ENCODE measurements at places on chromosomes 1 and 21.

GRCh38 chr21:43211760-43212115 lies 42.9 kb downstream of the CRYAA start:
- no peak for DNase-seq

DNA sequence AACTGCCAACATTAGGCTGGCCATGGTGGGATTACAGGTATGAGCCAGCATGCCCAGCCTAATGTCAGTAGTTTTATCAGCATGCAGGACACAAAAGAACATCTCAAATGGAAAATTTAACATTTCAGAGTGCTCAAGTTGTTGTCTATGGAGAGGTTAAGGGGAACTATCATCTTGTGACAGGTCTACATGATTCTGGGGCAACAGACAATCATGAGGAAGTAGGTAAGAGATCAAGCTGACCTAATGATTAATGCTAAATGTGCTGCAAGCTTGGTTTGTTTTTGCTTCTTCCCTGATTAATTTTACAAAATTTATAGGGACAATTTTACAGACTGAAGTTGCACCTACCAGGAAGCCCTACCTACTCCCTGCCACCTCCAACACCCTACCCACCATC lies 36.6 kb downstream of the FMO4 start:
- no peak for DNase-seq

GRCh38 chr1:16236511-16237342 lies at the start of gene CPLANE2:
Gene CPLANE2 (minus strand): TSS chr1:16237183. CDS start chr1:16236742, 441 bp downstream.
- DNase-seq: peak; percentile 93

DNA sequence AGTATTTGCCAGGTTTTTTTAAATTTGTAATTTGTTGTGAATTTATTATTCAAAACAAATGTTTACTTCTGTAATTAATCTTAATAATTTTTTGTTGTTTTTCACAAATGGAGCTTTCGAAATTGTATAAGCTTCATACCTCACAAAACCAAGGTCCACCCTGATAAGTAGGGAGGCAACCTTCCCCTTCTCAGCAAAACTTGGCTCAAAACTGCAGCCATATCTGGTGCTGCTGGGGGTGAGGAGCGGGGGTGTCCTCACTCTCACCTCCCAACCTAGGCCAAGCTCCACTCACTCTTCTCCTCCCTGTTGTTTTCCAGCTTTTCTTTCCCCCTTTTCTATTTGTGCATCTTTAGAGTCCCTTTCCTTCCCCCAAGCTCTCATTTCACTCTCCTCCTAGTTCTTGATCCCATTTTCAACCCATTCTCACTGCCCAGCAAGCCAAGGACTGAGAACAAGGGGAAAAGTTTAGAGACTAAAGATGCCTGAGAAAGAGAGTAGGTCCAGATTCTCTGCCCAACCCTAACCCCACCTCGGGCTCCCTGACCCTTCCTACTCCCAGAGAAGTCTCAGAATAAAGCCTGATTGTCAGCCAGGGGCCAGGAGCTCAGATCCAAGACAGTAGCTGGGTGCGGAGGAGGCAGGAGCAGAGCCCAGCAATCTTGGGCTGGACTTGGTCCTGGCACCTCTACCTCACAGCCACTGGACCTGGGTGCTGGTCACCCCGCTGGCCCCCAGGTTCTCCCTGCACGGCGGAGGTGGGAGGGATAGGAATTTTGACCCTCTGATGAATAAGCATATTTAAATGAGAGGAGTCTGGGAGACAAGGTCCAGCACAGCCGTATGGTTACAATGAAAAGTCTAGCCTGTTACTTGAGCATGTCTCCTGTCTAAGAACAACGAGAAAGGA lies 8.3 kb upstream of the CFAP45 start:
- DNase-seq: no peak

DNA sequence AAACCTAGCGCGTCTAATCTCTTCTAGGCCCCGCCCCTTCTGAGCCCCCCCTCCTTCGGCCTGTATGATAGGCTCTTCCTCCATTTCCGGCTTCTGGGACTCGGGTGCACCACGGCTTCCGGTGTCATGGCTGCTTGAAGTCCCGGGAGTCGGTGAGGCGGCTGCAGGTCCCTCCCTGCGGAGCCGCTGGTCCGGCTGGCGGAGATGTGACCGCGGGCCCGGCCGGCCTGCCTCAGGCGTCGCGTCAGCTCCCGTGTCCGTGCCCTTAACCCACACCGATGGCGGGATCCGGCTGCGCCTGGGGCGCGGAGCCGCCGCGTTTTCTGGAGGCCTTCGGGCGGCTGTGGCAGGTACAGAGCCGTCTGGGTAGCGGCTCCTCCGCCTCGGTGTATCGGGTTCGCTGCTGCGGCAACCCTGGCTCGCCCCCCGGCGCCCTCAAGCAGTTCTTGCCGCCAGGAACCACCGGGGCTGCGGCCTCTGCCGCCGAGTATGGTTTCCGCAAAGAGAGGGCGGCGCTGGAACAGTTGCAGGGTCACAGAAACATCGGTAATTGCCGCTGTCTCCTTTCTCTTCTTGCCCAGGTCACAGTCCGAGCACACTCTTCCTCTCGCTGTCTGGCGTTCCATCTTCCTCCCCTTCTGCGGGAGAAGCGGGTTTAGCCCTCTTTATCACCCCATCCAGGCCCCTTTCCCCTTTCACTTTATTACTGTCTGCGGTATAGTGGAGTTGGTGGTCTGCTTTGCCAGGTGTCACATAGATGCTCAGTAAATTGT lies at the start of gene UHMK1:
UHMK1 (plus strand) TSS at position 96 of the 773 bp plus-strand sequence; CDS start at position 279, 183 bp downstream.
- DNase-seq: peak; percentile 87

DNA sequence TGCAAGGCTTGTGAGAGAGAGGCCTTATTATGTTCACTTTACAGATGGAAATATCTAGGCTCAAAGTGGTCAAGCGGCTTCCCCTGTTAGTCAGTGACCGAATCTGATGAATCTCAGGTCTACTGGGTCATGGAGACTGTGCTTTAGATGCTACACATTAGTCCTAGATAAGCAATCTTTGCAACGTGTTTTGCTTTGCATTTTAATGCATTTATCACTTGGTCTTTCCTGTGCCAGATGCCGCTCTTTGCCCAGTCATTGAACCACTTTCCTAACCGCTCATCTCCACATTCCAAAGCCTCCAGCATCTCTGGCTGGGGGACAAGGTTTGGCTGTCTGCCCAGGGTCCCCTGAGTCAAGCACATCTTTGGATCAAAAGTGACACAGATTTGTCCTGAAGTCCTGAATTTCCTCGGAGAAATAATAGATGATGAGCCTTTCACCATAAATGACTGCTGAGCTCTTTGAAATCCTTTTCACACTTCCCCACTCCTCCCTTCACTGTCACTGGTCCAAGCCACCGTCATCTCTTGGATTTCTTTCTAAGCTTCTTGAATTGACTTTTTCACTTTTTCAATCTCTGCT lies 96.0 kb upstream of the USP24 start:
- no peak for DNase-seq

- DNase-seq: no peak
Observed at GRCh38 chr1:223225481-223225880, 82.4 kb upstream of the TLR5 start.

- DNase-seq: no peak
Observed at GRCh38 chr1:84859866-84860265, 33.1 kb downstream of the LPAR3 start.

DNA sequence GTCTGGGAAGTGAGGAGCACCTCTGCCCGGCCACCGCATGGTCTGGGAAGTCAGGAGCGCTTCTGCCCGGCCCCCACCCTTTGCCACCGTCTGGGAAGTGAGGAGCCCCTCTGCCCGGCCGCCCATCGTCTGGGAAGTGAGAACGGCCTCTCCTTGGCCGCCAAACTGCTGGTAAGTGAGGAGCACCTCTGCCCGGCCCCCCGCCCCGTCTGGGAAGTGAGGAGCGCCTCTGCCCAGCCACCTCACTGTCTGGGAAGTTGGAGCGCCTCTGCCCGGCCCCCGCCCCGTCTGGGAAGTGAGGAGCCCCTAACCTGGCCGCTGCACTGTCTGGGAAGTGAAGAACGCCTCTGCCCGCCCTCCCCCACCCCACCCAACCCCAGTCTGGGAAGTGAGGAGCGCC lies 22.6 kb downstream of the KCNH1 start:
- no peak for DNase-seq

DNA sequence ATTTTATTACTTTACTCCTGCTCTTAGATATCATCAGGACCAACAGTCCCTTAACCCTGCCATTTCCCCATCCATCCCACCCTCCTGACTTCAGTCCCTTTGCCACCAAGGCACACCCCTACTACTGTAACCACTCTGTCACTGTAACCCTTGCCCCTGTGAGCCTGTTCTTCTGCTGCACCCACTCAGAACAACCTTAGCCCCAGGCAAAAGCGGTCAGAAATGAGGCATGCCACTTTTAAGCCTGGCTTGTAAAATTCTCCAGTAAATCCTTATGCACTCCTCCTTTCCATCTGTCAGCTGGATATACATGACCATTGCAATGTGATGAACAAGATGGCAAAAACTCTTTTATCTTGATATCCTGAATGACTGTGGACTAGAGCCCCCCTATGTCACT lies 555.0 kb upstream of the PLXNA2 start:
- DNase-seq: no peak

GRCh38 chr1:151165738-151166504 lies at the start of the genes LYSMD1 and SCNM1:
Gene LYSMD1 (minus strand): TSS chr1:151165902. CDS start chr1:151165258, 644 bp downstream.
Gene SCNM1 (plus strand): TSS chr1:151166144. CDS start chr1:151166153, 9 bp downstream.
- DNase-seq: peak; percentile 97

- DNase-seq: no peak
Observed at GRCh38 chr1:47579809-47580208, 142.0 kb downstream of the FOXD2 start.

DNA sequence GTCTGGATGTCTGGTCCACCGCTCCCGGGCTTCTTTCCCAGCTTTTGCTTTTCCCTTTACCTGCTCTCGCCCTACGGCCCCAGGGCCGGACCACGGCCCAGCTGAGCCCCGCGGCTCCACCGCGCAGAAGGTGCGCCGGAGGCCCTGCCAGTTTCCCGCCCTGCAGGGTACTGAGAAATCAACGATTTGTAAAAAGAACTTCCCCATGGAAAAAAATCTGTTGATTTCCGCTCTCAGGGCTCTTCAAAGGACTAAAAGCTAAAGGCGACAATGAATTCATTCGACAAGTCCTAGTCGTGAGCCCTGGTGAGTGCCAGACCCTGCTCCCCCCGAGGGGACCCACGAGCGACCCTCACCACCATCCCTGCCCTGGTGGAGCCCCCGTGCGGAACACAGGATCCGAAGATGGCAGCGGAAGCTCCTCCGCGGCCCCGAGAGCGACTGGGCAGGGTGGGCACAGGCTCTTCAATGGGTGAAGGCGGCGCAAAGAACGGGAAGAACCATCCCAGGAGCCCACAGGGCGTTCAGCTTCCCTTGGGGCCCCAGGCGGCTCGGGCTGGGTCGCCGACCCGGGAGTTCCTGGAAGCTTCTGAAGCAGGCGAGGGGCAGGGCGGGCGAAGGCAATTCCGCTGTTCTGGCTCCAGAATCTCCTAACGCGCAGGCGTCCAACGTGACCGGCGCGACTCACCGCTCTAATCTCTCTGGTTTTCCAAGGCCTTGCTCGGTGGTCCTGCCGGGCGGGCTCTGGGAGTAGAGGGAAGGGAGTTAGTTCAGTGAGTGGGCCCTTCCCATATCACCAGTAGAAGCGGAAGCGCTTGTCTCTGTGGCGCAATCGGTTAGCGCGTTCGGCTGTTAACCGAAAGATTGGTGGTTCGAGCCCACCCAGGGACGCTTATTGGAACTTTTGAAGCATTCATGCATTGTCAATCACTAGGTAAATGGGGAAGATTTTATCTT lies 6.6 kb upstream of the RNU1-2 start:
- DNase-seq: peak; percentile 92

GRCh38 chr1:63642901-63643300 lies 49.7 kb downstream of the PGM1 start:
- DNase-seq: no peak

- DNase-seq: no peak
Observed at GRCh38 chr1:143652187-143652586, 319.6 kb downstream of the FAM72C start.

- DNase-seq: no peak
Observed at GRCh38 chr1:25173809-25174340, 58.4 kb downstream of the SYF2 start.

DNA sequence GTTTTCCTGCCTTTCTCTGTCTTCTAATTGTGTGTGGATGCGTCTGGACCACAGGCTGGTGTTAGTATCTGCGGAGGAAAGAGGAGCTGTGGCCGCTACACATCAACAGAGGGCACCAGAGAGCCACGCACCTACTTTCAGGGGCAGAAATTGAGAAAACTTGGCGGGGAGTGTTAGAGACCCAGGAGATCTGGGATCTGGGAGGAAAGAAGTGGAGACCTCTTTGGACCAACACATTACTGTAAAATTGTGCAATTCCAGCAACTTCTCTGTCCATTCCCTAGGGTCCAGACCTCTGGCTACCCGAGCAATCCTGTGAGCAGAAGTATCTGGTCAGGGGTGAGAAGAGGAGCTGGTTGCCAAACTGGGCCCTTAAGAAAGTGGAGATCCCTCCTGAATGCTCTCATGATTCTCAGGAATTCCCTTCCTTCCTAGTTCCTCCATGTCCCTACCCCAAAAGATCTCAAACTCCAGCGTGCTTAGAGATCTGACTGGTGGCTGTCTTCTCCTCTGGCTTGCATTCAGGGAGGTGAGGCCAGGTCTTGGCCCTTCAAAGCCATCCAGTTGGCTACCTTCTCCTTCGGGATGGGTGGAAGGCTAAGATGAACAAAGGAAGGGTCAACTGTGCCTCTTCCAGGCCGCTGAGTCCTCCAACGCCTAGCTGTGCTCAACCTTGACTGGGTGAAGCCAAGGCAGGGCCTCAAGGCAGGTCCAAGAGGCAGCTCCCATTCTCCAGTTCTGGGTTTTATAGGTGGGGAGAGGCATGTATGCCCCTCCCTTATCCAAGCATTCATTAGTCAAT lies 1.2 kb upstream of the KIRREL1 start:
- no peak for DNase-seq

GRCh38 chr1:53122201-53122885 lies 20.1 kb downstream of the SLC1A7 start:
- DNase-seq: no peak

DNA sequence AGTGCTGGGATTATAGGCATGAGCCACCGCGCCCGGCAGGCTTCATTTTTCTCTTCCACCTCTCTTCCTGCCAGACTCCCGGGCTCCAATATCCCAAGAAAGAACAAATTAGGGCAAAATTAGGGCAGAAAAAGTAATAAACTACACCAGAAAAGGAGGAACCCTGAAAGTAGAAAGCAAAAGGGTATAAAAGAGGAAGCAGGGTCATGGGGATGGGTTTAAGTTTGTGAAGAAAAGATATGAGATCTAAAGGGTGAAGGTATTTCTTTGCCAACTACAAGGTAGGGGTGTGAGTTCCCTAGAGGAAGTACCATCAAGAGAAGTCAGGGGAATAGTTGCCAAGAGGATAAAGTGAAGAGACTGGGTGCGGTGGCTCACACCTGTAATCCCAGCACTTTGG lies 9.9 kb downstream of the PTPN22 start:
- DNase-seq: no peak

DNA sequence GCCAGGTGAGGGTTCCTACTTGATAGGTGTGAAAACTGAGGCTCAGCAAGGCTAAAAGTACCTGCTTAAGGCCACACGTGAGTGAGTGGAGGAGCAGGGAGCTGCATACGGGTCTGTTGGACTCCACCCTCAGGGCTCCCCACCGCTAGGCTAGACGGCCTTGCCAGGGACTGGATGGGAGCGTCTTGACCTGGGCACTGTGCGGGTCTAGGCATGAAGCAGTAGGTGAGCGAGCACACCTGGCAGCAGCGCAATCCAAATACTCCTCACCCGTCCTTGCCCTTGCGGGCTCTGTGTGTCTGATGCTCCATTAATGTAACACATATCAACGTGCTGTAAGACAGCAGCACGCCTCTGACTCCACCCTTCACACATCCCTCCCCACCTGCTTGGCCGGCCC lies 94.0 kb downstream of the LACTBL1 start:
- no peak for DNase-seq

- no peak for DNase-seq
Observed at GRCh38 chr1:111884772-111885443, 104.6 kb downstream of the KCND3 start.

Measured in right lung (tissue), 10 donors.